ENCODE measurements at places on chromosomes 4 and X. TPM values are rescaled to one million over a fixed set of nuclear protein-coding genes. Genes with fewer than 3 reads are reported as not detected.
A peak's percentile ranks its signal among the peaks of the same experiment; 100 is the strongest.

The GC gene
- total RNA-seq = not detected

The TMPRSS11B gene
- total RNA-seq = not detected

The GLUD2 gene
- 1.1 TPM for total RNA-seq

The PDCL2 gene
- total RNA-seq = not detected

The EPHA5 gene
- total RNA-seq = 0.05 TPM

The UGT2B15 gene
- not detected for total RNA-seq

The MTMR8 gene
- total RNA-seq = 0.19 TPM

The DCAF4L1 gene
- total RNA-seq = 0.31 TPM

The L1CAM gene
- total RNA-seq = 4.2 TPM

GRCh38 chr4:118348886-118349285 is 3.9 kb downstream of the PRSS12 start:
- no peak for DNase-seq

DNA sequence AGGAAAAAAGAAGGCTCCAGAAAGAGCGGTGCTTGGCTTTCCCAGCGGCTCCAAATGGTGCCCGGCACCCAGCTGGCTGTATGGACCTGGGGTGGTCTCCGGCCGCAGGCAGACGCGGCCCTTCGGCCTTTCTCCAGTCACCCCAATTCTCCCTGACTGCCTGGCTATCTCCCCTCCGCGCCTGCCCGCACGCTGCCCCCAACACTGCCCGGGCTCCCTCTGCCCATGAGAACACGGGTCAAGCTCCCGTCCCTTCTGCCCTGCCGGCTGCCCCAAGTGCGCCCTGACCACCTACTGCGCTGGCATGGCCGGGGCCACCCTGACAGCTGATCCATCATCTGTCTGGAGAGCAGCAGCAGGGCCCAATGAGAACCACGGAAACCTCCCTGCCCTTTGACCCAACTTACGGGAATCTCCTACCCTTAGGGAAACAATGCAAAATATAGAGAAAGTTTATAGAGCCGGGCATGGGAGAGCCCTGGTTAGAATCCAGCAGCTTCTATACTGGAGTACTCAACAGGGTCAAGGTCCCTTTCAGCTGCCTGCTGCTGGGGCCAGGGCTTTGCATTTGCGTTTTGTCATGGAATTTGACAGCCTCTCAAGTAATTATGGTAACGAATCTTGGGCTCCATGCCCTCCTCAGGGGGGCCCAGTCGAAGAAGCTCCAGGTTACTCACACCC is 1.2 kb upstream of the FAM3A start:
- no peak for DNase-seq

DNA sequence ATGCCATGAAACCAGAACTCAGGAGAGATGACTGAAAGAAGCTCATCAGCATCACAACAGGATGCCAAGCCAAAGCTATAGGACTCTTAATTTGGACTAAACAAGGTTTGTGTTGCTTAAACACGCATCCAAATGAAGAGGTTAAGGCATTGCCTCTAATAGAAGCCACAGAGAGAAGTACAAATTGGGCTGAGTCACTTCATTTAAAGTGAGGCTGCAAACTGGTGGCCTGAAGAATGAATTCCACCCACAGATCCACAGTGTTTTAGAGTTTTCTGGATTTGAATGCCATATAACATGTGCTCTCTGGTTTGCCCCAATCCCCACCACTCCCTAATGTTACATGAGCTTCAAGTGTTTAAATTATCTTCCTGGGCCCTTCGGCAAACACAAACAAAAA is 103.5 kb downstream of the FIP1L1 start:
- DNase-seq = no peak

GRCh38 chr4:156633847-156634246 is 337.8 kb downstream of the PDGFC start:
- DNase-seq = no peak

- DNase-seq = no peak
Measured at GRCh38 chr4:106801386-106801785, 234.7 kb downstream of the DKK2 start.

GRCh38 chr4:150942539-150942938 is 72.5 kb downstream of the LRBA start:
- DNase-seq = no peak

- no peak for DNase-seq
Measured at GRCh38 chrX:25650216-25650820, 487.8 kb upstream of the MAGEB18 start.

GRCh38 chrX:14508025-14508690 is 21.2 kb upstream of the GLRA2 start:
- no peak for DNase-seq

DNA sequence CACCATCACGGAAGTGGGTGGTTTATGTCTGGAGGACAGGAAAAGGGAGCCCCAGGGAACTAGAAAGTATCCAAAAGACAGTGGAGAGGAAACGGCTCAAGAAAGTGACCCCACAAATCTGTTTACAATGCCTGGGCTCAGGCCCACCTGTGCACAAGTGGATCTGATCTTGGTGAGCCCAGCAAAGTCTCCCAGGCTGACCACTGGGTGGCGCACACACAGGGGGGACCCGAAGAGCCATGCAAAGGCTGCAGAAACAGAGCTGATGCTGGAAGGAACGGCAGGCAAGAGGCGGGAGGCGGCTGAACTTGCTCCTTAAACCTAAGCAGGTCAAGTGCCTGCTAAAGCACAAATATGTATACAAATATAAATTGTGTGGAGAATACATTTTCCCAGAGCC is 9.6 kb downstream of the HAUS7 start:
- peak; percentile 64 for DNase-seq

GRCh38 chrX:69278031-69278687 is 112.9 kb upstream of the PJA1 start:
- no peak for DNase-seq

- DNase-seq = no peak
Measured at GRCh38 chr4:30953799-30954198, 233.6 kb downstream of the PCDH7 start.

GRCh38 chr4:82005158-82005557 is 368.6 kb downstream of the HNRNPD start:
- DNase-seq = no peak

GRCh38 chr4:17657090-17657489 is 42.6 kb downstream of the MED28 start:
- no peak for DNase-seq

DNA sequence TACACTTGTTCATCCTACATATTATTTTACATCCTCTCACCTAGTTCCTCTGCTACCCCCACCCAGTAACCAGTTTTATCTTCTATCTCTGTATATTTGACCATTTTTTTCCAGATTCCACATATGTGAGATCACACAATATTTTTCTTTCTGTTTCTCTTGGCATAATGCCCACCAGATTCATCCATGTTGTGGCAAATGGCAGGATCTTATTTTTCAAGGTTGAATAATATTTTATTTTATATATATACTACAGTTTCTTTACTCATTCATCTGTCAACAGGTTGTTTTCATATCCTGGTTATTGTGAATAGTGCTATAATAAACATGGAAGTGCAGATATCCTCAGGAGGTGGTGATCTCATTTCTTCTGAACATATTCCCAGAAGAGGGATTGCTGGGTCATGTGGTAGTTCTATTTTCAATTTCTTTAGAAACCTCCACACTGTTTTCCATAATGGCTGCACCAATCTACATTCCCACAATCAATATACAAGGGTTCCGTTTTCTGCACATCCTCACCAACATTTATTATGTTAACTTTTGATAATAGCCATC is 48.2 kb downstream of the THAP9 start:
- DNase-seq = no peak

DNA sequence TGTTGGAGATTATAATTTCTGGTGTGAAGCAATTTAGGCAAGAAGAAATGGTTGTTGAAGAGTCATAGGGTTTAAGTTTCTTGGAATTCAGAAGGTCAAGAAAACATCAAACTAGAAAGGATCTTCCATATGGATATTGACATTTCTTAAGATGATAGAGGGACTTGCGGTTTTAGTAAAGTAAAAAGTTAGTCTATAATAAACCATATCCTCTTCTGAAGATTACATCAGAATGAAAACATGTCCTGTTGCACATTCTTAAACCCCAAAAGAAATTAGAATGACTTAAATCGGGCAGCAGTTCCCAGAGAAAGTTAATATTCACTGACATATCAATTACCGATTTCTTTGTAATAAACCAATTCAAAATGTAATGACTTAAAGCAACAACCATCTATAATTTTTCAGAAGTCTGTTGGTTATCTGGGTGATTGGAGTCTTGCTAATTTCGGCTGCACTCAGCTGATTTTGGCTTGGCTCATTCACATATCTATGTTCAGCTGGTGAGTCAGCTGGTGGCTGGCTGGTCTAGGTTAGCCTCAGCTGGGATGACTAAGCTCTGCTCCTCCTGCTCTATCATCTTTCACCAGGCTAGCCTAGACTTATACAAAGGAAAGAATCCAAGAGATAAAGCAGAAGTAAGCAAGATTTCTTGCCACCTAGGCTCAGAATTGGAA is 24.4 kb upstream of the DYNLT3 start:
- DNase-seq = peak; percentile 18

- DNase-seq = peak; percentile 55
Measured at GRCh38 chr4:151961456-151961855, 200.6 kb upstream of the GATB start.

DNA sequence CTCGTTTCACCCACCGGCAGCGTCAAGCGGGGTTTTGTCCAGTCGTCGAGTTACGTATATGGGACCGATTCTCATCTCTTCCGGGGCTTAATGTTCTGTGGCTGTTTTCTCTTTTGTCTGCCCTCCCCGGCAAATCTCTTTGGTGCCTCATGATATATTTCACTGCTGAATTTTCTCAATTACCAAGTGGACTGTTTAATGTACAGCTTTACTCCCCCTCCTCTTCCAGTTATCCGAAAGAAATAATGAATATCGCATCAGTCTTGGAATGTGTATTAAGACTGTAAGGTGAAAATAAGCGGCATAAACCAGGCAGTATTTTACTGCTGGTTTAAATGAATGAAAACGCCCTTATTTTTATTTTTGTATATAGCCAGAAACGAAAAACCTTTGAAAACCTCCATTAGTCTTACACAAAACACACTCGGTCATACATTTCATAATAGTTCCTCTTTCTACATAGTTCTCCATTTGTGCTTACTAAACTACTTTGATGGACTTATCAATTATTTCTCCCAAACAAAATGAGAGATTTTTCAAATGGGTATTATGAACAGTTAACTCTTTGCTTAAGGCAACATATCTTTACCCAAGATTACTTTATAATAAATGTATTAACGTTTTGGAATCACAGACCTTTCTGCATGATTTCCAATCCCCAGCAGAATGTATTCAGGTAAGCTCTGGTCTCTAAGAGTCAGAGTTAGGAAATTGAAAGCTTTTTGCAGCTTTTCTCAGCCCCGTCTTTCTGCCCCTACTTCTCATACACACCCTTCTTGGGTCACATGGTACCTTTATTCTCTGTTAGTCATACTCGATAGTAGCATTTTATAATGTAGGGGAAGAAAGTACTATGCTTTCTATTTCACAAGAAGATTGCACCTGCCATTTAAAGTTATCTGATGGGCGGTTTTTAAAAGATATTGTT is 979 bp downstream of the RP2 start:
- no peak for DNase-seq

- DNase-seq = no peak
Measured at GRCh38 chr4:169921732-169922131, 104.5 kb downstream of the MFAP3L start.

DNA sequence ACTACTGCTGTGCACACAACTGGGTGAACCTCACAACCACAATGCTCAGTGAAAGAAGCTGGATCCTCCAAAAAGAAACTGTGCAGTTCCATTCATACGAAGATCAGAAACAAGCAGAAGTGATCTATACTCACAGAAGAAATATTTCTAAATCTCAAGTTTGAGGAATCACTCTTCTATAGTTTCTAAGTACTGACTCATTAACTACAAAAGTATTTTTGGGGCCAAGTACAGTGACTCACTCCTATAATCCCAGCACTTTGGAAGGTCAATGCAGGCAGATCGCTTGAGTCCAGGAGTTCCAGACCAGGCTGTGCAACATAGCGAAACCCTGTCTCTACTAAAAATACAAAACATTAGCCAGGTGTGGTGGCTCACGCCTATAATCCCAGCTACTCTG is 51.3 kb upstream of the RELL1 start:
- DNase-seq = no peak
